ENCODE measurements at places on chromosomes 5 and 9.
A peak's percentile ranks its signal among the peaks of the same experiment; 100 is the strongest.

DNA sequence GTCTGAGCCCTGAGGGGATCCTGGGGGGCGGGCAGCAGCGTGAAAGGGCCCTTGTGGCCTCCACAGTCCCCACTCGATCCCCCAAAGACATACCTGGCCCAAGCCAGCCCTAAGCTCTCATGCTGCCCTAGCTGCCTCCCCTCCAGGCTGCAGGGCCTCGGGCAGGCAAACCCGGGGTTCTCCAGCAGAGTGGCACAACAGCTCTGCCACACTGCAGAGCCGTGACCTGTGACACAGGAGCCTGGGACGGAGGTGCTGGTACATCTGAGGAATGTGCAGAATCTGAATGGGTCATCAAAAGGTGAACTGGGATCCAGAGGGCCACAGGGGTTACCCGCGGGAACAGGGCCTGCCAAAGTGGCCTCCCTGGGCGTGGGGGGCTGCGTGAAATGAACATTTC, 163.2 kb downstream of the DAB2IP start:
- DNase-seq = no peak

DNA sequence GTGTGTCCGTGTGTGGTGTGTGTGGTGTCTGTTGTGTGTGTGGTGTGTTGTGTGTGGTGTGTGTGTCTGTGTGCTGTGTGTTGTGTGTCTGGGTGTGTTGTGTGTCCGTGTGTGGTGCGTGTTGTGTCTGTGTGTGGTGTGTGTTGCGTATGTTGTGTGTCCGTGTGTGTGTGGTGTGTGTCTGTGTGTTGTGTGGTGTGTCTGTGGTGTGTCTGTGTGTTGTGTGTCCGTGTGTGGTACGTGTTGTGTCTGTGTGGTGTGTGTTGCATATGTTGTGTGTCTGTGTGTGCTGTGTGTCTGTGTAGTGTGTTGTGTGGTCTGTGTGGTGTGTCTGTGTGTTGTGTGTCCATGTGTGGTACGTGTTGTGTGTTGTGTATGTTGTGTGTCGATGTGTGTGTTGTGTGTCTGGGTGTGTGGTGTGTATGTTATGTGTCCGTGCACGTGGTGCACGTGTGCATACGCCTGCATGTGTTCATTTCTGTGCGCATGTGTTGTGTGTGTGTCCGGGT, 72.3 kb downstream of the KCNT1 start:
- no peak for DNase-seq

GRCh38 chr9:27848315-27848714, 275.0 kb upstream of the C9orf72 start:
- no peak for DNase-seq

- no peak for DNase-seq
Measured at GRCh38 chr5:152701305-152701949, 296.3 kb upstream of the NMUR2 start.

GRCh38 chr9:97808972-97809371, 44.1 kb upstream of the FOXE1 start:
- no peak for DNase-seq

- DNase-seq = peak; percentile 28
Measured at GRCh38 chr5:79505138-79505537, 8.8 kb downstream of the HOMER1 start.

GRCh38 chr5:946720-947625, 54.3 kb downstream of the TRIP13 start:
- DNase-seq = no peak

DNA sequence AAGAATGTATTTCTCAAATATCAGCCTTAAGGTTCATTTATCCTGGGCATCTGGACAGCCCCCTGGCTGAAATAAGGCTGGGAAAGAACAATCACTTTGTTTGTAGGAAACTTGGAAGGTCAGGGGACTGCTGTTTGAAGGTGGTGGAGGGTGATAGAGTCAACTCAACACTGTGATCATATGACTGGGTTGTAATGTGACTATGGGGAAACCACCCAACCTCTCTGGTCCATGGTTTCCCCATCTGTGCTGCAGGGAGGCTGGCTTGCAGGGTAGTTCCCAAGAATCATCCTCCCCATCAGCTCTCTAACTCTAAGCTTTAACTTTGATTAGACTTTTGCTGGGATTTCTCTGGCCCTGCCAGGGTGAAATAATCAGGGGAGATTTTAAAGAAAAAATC, 10.0 kb downstream of the INSYN2B start:
- DNase-seq = no peak

GRCh38 chr5:89301321-89302025, 418.5 kb upstream of the MEF2C start:
- DNase-seq = no peak

- no peak for DNase-seq
Measured at GRCh38 chr5:53288511-53288910, 179.0 kb upstream of the MOCS2 start.

DNA sequence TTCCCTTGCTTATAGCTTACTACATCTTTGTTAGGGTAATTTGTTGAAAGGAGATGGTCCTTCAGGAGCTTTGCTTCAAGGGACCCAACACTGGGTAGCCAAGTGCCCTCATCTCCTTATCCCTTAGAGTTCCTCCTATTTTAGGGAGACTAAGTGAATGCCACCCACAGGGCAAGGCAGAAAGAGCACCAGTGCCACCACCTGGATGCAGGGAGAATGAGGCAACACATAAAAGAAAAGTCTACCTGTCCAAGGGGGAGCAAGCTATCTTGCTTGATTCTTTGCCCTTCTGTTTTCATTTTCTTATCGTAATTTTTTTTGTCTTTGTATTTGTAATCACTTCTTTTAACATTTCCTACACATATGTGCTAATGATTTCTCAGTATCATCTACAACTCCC, 205.5 kb downstream of the NPR3 start:
- peak; percentile 62 for DNase-seq

GRCh38 chr9:127102176-127102575, 20.3 kb downstream of the ANGPTL2 start:
- DNase-seq = no peak

All from KBM-7 (cell line).